ENCODE measurements at places on chromosomes 3 and 15.

DNA sequence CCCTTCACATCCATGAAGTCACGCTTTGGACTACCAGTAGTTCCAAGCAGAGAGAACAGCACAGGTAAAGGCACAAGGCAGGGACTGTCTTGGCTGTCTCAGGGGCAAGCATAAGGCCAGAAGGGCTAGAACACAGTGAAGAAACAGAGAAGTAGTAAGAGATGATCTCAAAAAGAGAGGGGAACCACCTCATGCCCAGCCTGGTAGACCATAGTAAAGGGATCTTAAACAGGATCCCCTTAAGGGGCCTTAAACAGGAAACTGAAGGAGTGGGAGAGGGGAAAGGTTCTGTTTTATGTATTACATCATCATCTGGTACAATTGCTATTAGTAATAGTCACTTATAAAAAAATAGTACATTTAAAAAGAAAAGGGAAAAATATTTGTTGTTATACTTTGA, 25.8 kb downstream of the P2RY1 start:
- DNase-seq: no peak

GRCh38 chr3:153843994-153844393, 277.2 kb upstream of the ARHGEF26 start:
- no peak for DNase-seq

DNA sequence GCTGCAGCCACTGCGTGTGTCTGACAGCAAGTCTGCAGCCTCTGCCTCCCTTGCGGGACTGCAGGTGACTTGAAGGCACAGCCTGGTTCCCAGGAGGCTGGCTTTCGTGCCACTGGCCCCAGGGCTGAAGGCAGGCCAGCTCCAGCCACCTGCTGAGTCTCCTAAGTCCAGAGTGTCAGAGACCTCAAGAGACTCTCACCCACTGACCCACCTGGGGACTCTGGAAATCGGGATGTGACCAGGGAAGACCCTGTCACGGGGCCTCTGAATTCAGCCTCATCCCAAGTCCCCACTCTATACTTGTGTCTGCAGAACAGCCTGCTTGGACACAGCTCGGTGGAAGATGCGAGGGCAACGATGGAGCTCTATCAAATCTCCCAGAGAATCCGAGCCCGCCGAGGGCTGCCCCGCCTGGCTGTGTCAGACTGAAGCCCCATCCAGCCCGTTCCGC, 16.3 kb downstream of the ISG20 start:
- no peak for DNase-seq

GRCh38 chr3:131988209-131988608, 46.6 kb downstream of the CPNE4 start:
- no peak for DNase-seq

- DNase-seq: peak; percentile 75
These were observed 26.5 kb upstream of the POLR2M start for GRCh38 chr15:57680021-57680420.

Data from AG08395 (cell line).